ENCODE measurements at places on chromosomes 7 and 10. TPM values are rescaled to one million over a fixed set of nuclear protein-coding genes. Genes with fewer than 3 reads are reported as not detected.

DNA sequence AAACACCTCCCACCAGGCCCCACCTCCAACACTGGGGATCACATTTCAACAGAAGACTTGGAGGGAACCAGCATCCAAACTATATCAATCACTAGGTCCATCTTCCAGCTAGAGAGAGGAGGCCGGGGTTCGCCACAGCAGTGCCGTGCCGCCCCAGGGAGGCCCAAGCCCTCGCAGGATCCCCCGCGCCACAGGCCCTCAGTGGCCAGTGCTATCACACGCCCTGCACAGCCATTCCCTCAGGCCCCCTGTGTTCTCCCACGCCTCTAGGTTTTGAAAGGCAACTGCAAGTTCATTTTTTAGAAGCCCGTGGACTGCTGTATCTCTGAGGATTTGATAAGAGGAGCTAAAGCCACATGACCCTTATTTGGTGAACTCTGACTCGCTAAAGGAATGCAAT is 136.4 kb downstream of the OAT start:
- DNase-seq: no peak

DNA sequence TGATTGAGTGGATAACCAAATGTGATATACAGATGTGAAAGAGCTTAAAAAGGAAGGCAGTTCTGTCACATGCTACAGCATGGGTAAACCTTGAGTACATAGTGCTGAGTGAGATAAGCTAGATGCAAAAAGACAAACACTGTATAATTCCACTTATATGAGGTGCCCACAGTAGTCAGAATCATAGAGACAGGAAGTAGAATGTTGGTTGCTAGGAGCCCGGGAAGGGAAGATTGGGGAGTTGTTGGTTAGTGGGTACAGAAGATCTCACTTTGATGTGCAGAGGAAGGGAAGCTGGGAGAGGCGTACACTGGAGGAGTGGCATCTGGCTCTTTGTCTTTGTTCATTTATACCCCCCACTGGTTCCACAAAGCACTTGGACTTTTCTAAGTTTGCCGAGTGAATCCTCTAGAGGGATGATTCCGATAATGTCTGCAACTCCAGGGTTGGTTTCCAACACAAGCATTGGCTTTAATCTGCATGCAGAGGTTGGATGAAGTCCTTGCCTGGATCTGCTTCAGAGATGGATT is 39.5 kb downstream of the TSPAN14 start:
- peak; percentile 9 for DNase-seq

GRCh38 chr7:16708511-16708910 is 45.0 kb upstream of the TSPAN13 start:
- no peak for DNase-seq

SLIT1 gene
- total RNA-seq: 0.05 TPM

GNG11 gene
- 14.3 TPM for total RNA-seq

- peak; percentile 54 for DNase-seq
These were observed 176.9 kb downstream of the PTPRN2 start for GRCh38 chr7:158410720-158411119.

GRCh38 chr7:113582471-113582870 is 336.3 kb downstream of the PPP1R3A start:
- no peak for DNase-seq

RNF133 gene
- total RNA-seq: 0.43 TPM

CFAP43 gene
- total RNA-seq: 0.08 TPM

PON1 gene
- not detected for total RNA-seq
